Activated CD4-positive, CD25-positive, alpha-beta regulatory T cell (primary cell): ENCODE measurements at places on chromosomes 12 and 14.

- no peak for DNase-seq
Measured at GRCh38 chr14:101409006-101409543, 152.2 kb upstream of the DIO3 start.

DNA sequence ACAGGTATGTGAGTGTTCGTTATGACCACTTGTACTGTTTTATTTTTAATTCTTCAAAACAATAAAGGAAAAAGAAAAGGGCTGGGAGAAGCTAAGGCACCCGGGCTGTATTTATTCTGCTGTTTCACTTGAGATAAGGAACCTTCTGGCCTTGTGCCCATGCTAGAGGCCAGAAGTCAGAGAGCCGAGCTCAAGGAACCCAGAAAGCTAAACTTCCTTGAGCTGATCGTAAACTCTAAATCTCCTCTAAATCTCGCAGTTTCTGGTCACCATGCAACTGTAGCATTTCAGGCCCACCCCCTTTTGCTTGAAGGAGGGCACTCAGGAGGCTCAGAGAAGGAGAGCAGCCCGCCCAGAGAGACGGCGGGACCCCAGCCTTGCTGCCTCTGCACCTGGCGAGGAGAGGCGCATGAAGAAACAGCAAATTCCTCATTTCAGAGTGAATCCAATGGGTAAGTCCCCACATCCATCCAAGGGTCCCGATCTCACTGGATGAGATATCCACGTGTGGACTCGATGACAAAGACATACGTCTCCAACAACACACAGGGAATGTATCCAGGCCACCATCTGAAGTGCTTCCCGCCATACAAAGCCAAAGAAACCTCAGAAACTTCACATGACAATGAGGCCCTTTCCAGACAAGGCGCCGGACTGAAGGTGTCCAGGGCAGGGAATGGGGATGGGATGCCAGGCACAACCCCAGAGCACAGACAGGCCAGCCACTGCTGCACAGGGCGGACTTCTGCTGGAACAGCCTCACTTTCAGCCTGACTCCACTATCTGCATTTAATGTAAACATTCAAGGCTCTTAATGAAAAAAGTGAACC is 14.6 kb downstream of the CCDC88C start:
- DNase-seq, result no peak

GRCh38 chr14:68747393-68747792 is 45.5 kb downstream of the ZFP36L1 start:
- no peak for DNase-seq

GRCh38 chr14:77691259-77691658 is 16.6 kb downstream of the ALKBH1 start:
- no peak for DNase-seq

DNA sequence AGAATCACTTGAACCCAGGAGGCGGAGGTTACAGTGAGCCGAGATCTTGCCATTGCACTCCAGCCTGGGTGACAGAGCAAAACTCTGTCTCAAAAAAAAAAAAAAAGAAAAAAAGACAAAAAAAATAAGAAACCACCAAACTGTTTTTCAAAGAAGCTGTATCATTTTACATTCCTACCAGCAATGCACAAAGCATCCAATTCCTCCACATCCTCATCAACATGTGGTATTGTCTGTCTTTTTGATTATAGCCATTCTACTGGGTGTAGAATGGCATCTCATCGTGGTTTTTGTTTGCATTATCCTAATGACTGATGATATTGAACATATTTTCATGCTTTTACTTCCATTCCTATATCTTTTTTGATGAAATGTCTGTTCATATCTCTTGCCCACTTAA is 36.2 kb upstream of the GNG2 start:
- DNase-seq, result no peak

DNA sequence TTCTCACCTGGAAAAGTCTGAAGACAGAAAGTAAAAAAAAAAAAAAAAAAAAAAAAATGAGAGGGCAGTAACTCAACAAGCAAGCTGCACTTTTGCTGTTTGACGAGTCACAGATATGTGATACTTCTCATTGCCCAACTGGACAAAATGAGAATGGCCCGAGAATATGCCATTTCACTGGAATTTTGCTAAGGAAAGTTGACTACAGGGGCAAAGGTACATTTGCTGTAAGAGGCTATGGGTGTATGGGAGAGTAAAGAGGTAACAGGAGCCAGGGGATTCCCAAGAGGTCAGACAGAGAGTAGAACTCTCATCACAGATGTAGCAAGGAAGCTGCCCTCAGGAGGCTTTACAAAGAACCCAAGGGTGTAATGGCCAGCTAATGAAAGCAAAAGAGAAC is 22.9 kb downstream of the KIF21A start:
- no peak for DNase-seq

DNA sequence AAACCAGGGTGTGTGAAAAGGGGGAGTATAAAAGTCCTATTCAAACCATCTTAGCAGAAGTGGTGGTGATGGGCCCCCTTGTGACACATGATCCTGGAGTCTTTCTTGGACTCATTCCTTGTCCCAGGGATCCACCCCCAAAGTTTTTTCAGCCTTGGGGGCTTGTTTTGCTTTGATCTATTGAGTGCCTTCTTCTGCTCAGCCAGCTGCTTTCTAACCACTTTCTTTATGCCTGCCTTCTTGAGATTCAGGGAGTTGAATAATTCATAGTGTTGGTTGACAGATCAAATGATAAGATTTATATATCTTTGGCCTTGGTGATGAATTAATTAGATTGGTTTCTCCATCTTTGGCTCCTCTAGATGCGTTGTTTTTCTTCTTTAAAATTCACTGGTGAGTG is 926.7 kb downstream of the DIO2 start:
- DNase-seq, result no peak

DNA sequence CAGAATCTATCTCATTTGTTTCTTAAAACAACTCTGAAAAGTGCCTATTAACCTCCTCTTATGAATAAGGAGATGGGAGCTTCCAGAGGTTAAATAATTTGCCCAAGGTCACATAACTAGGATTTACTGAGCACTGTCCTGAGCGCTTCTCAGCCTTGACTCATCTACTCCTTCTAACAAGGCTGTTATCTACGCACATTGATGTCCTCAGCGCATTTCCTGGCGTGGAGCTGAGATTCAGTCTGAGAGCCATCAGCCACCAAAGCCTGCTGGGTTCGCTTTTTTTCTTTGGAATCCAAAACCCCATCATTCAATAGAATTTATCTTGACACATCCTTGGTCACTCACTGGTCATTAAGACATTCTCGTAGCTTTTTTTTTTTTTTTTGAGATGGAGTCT is 29.3 kb downstream of the AK7 start:
- no peak for DNase-seq
